ENCODE measurements at places on chromosomes 3 and 15. TPM values are rescaled to one million over a fixed set of nuclear protein-coding genes. Genes with fewer than 3 reads are reported as not detected.

The WDR76 gene
- 79.7 TPM for total RNA-seq

The ACAD11 gene
- total RNA-seq: 12.3 TPM

The MYNN gene
- 15.3 TPM for total RNA-seq

The UCN2 gene
- total RNA-seq: not detected

The MELTF gene
- total RNA-seq: 3.3 TPM

The REC114 gene
- total RNA-seq: not detected

The ZNF620 gene
- 8.3 TPM for total RNA-seq

The PLA2G4E gene
- total RNA-seq: not detected

The CKMT1A gene
- total RNA-seq: not detected

The SPATA12 gene
- total RNA-seq: not detected

The PLSCR2 gene
- total RNA-seq: not detected

The RTP3 gene
- total RNA-seq: not detected

The FOXB1 gene
- 1.2 TPM for total RNA-seq

The CEMIP gene
- not detected for total RNA-seq

The CCR4 gene
- 22.8 TPM for total RNA-seq

The LRTM1 gene
- not detected for total RNA-seq

The IQCF5 gene
- total RNA-seq: not detected

The CA12 gene
- total RNA-seq: not detected

The CYP1A1 gene
- 1.2 TPM for total RNA-seq

The ALDH1A2 gene
- 0.82 TPM for total RNA-seq
